ENCODE measurements at places on chromosomes 12 and 14.

- no peak for DNase-seq
Measured at GRCh38 chr14:77148510-77149231, 7.1 kb upstream of the ZDHHC22 start.

DNA sequence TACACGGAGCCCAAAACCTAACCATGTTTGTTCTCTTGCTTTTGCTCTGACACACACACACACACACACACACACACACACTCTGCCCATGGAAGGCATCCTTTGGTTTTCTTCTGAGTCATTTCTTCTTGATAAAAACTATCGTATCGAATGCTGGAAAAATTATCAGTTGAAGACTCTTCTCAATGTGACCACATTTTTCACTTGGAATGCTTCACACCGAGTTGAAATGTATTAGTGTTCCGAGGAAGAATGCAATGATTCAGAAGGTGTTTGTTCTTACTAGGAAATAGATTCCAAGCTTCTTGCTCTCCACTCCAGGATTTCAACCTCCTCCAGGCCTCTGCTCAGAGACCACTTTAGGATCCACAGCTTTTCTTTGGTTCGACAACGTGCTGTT is 226.3 kb downstream of the MON2 start:
- no peak for DNase-seq

- DNase-seq: no peak
Measured at GRCh38 chr12:46133751-46134150, 135.1 kb downstream of the SLC38A1 start.

GRCh38 chr14:20587489-20588154 is at the start of gene RNASE11:
TSS of gene RNASE11 (minus strand) at chr14:20588001.
- no peak for DNase-seq

DNA sequence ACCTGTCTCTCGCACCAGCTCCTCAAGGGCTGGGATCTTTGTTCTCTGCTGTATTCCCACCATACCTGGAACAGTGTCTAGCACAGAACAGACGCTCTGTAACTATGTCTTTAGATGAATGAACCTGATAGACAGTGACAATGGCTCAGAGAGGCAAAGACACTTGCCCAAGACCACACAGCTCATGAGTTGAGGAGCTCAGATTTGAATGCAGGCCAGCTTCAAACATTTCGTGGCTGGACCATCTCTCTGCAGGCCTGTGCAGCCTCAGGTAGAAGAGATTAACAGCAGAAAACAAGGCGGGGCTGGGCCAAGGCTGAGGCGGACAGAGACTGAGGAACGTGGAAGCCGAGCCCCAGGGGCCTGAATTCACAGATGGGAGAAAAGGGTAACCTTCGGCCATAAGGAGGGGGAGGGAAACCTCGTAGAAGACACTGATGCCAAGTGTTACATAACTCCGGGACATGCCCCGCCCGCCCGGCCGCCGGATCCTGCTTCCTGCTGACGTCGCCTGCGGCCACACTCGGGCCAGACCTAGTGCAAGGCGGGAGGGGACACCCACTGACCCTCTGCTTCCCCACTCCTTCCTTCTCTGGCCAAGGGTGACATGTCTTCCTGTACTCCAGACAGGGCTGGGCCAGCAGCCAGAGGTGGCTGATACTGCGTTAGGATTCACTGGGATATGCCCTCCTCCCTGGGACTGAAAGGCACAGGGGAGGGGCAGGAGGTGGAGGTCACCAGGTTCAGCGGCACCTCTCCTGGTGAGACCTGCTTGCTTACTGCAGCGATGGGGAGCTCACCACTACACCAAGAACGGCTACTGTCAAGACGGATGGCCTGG is 86.8 kb downstream of the RFLNA start:
- no peak for DNase-seq
